ENCODE measurements at places on chromosomes 12 and 14. TPM values are rescaled to one million over a fixed set of nuclear protein-coding genes. Genes with fewer than 3 reads are reported as not detected.

The AMN gene
- total RNA-seq = not detected

- DNase-seq = no peak
These were observed 43.8 kb upstream of the BICD1 start for GRCh38 chr12:32062881-32063280.

DNA sequence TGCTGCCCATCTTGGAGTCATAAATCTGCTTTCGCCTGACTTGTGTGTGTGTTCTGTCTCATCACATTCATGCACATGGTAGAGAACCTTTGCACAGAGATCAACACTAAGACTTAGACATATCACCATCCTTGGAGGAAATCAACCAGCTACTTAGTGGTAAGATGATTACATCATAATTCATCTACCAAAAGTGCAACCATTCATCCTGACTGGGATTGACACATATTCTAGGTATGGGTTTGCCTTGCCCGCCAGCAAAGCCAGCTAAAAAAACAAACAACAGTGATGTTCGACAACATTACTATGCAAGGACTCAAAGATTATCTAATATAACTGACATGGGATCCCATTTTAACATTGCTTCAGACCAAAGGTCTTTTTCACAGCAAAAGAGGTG is 228.7 kb downstream of the NUAK1 start:
- DNase-seq = no peak

GRCh38 chr12:95790917-95791849 is 619 bp upstream of the NTN4 start:
- DNase-seq = no peak

DNA sequence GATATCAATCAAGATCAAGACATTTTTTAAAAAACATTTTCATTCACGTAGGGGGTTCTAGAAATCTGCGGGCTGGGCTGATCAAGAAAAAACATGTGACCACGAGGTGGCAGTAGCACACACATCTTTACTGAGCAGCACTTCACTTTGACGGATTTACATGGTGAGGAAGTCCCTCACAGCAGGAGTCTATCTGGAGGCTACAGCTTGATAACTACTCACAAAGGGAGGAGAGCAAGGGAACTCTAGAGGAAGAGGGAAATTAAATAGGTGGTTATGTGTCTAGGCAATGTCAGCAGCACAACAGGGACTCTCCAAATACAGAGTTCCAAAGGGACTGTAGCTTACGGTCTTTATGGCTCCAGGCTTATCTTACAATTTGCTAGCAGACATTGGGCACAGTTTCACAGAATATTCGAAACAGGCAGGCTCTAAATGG is 248.1 kb downstream of the DPY19L2 start:
- DNase-seq = peak; percentile 75

DNA sequence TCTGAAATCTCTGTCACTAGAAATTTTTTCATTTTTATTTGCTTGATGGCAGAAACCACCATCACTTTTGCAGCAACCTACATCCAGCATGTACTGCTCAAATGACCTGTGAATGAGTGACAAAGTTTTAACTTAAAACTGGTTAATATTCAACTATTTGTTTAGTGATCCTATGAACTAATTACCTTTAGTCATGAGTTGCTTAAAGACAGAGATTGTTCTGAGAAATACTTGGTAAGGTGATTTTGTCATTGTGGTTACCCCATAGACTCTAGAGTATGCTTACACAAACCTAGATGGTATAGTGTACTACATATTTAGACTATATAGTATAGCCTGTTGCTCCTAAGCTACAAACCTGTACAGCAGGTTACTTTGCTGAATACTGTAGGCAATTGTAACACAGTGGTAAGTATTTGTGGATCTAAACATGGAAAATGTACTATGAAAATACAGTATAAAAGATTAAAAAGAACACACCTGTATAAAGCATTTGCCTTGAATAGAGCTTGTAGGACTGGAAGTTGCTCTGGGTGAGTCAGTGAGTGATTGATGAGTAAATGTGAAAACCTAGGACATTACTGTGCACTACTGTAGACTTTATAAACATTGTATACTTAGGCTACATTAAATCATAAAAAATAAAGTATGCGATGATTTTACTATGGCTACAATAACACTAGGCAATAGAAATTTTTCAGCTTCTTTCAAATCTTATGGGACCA is 256.6 kb upstream of the PPFIA2 start:
- DNase-seq = no peak

DNA sequence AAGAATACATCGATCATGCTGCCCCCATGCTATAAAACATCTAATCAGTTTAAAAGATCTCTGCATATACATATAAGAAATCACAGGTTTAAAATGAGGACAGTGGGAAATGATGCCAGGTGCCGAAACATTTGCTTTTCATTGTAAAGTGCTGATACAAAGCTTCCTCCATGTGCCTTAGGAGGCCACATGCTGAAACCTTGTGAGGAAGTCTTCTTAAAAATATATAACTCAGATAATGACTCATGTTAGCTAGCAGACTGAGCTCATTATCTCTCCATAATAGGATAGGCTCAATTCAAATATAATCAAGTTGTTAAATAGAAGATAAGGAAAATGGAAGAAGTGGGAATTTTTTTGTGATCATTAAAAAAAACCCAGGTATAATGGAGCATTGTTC is 65.9 kb downstream of the RFX4 start:
- DNase-seq = no peak

DNA sequence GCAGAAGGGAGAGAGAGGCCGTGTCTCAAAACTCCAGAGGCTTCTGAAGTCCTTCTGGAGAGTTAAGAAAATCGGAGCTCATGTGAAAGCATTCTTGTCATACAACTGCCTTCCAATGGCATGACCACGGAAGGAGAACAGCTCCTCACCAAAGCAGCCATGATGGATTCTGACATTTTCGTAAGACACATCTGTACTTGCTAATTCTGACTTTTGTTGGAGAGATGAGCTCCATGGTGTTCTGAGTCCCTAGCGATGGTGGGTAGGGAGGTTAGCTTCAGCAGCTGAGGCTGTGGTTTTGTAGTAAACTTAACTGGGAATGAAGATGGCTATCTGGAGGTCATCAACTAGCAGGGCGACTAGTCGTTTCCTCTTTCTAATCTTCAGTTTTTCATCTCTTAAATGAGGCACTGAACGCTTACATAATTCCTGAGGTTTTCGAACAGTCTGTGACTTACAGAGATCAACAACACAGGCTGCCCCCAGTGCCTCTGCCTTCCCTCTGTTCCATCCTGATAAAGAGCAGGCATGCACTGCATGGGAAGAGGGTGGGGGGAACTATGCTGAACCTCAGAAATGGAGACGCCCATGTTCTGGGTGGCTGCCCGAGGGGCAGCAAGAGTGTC is 28.6 kb upstream of the DICER1 start:
- no peak for DNase-seq

GRCh38 chr14:31930493-31931240 is 146.4 kb upstream of the ARHGAP5 start:
- peak; percentile 19 for DNase-seq

All from HT1080 (cell line).